Fibroblast of skin of left quadriceps (primary cell): ENCODE measurements at places on chromosomes 2 and 18.

DNA sequence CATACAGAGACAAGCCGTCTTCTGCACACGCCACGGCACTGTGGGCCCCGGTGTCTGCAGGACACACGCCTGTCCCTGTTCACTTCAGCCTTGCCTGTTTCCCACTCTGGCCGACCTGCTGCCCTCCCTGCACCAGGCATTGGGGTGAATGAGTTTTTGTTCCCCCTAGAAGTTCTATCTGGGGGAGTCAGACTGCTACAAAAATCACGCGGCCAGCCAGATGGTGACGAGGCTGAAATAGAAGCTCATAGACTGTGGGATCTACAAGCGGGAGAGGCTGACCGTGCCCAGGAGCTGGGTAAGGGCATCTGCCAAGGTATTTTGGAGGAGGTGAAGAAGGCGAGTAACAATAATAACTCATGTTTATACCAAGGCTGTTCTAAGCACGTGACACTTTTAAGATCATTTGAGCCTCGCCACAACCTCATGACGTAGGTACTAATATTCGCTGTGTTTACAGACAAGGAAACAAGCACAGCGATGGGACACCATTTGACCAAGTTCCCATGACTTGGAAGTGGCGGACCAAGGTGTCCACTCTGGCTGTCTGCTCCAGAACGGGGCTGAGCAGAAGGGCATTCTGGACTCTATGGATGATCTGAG lies 53.6 kb downstream of the KCNF1 start:
- DNase-seq: no peak

DNA sequence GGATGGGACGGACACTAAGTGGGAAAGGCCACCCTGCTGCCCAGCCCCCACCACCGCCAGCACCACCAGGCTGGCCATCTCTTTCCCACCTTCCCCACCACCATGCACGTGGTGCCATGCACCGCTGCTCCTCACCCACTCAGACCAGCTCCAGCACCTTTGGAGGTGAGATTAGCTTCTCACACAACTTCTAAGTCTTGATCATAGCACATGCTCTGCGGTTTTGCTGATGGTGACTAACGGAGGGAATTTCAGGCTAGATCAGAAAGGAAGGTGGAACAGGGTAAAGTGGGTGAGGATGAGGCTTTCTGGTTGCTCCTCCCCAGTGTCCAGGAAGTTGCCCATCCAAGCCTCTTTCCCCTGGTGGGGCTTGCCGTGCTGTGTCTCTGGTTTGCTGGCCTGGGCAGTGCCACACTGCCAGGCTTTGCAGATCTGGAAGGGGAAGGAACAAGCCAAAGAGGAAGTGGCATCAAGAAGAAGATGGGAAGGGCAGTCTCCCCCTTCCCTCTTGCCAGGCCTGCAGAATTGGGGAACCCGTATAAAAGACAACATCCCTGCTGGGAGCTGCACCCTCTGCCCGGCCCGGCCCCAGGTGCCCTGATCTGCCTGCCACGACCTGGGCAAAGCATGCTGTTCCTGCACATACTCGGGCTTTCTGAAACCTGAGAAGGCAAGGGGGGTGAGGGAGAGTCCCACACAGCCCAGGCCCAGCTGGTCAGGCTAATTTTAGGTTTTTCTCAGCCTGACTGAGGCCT lies 44.3 kb upstream of the CAB39 start:
- DNase-seq: no peak

DNA sequence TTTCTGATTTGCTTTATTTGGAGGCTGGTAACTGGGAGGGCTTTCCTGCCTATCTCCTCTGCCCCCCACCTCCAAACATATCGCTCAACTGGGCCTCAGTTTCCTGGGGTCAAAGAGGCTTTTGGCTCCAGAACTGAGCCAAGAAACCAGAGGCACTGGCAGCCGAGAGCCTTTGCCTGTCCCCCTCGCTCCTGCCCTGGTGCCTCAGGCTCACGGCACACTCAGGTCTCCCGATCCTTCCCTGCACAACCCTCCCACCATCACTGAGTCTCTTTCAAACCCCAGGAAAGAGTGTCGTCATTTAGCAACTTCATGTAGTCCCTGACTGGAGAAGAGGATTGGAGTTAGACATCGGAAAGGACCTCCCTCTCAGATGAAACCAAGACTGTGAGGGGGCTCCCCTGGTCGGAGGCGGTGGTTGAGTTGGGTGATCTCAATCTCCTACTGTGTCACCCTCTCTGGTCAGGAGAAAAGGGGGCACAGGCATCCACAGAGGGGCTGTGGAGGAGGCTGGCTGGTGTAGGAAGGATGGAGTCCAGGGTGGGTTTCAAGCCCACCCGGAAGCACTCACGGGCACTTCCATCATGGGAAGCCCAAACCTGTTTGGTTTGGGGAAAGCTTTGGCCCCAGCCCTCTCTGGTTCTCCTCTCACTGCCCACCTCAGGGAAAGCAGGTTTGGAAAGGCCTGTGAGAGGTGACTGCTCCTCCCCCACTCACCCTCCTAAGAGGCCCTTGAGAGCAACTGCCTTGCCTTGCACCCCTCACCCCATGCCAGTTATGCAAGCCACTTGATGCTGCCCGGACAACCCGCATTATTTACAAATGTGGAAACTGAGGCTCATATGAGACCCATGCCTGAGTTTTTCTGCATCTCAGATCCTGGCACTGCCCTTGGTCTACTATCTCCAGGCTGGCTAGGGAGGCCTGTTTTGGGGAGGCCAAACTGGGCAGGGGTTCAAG lies 62.3 kb downstream of the TNS1 start:
- DNase-seq: no peak

- DNase-seq: no peak
These were observed 323.9 kb downstream of the XIRP2 start for GRCh38 chr2:167212014-167212648.

GRCh38 chr2:11752906-11753305 lies 6.5 kb downstream of the LPIN1 start:
- no peak for DNase-seq

DNA sequence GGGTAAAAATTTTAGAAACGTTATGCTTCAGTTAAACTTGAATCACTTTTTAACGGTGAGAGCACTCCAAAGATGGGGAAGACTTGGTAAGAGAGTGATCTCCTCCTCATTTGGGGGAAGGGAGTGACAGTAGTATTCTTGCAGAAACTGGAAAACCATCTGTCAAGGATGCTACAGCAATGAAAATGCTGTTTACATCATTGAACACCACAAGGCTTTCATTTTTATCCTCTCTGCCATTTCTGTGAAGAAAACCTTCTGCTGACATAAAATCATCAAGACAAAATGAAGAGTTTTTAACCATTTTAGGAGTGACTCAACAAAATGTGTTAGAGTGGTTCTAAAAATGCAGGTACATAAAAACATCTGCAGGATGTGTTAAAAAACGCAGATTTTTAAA lies 38.1 kb downstream of the CDH2 start:
- no peak for DNase-seq

GRCh38 chr2:130339885-130340745 lies 2.6 kb upstream of the IMP4 start:
- DNase-seq: no peak

DNA sequence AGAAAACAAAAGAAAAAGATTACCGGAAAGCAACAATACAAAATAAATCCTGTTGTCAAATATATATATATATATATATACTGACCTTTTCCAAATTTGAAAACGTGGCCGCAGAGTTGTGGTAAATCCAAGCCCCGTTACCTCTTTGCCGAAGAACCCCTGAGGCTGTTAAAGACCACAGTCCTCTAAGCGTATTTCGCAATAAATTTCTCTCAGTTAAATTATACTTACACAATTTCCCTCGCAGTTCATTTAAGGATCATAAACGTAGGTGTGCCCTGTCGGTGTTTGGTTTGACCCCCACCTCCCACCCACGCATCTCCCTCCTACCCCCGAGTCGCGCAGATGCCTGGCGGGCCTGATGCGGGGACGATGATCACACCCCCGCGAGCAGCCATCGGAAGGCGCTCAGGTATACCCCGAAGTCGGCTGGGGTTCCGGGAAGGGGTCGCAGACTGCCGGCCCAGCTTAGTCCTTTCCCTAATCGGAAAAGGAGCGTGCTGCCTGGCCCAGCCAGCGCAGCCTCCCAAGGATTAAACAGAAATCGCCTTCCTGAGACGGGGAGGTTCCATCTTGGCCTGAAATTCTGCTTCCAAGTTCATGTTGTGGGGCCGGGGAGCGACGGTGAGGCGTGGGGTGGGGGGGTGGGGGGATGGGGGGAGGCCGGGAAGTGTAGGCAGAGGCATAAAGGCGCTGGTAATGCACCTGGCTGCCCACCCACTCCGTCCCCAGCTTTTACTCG lies 2.9 kb upstream of the MEIS1 start:
- DNase-seq: no peak

DNA sequence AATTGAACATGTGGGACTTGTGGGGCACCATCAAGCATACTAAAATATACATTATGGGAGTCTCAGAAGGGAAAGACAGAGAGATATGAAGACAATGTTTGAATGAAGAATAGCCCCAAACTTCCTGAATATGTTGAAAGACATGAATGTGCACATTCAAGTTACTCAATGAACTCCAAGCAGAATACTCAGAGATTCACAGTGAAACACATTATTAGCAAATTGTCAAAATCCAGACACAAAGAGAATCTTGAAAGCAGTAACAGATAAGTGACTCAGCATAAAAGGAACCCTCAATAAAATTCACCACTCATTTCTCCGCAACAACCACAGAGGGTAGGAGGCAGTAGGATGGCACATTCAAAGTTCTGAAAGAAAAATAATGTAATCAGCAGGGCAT lies 8.8 kb downstream of the C2orf92 start:
- DNase-seq: no peak

DNA sequence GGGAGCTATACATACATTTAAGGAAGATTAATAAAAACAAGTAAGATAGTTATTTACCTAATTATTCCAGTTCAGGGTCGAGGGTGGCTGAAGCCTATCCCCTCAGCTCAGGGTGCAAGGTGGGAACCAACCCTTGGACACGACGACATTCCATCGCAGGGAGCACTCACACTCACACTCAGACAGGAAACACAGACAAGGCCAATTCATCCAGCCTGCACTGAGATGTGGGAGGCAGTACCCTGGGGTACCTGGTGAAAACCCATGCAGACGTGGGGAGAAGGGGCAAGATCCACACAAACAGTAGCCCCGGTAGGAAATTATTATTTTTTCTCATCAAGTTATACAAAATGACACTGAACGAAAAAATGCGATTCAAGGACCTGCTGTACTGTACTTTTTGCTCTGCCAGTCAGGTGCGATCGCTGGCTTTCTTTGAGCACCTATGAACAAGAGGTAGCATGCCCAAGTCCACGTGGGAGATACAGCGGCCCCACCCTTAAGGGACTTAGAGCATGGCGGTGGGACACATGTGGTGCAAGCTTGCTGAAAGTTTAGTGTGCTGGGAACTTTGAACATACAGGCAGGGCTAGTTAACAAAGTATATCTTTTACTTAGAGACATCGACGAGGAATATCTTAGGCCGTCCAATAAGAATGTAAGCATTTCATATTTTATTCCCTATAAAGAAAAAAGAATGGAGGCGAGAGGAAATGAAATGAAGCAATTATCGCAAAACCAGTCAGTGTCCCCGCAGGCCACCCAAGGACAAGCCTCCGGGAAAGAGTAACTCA lies 624 bp downstream of the METTL8 start:
- no peak for DNase-seq

DNA sequence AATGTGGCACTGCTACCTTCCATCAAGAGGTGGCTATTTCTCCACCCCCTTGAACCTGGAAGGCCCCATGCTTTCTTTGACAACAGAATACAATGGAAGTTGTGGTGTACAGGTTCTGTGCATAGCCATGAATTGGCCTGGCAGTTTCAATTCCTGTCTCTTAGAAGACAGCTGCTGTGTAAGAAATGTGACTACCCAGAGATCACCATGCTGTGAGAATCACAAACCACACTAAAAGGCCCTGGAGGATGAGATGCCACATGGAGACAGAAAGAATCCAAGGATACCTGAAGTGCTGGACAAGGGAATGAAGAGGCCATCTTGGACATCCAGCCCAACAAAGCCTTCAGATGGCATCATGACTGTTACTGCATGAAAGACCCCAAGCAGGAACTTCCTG lies 47.7 kb upstream of the EHBP1 start:
- DNase-seq: no peak

DNA sequence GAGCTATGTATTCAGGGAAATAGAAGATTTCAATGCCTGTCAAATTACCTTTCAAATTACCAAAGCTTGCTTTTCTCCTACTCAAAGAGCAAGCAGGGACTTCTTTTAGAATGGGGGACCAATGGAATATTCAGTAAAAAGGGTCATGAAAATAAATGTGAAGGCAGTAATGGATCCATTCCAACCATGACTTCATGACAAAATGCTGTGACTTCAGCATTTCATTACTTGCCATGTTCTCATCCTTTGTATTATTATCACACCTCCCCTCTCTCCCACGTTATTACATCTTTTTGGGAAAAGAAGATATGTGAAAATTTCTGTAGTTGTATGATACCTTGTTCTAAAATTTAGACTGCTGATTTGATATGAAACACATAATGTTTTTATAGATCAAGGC lies 864.0 kb upstream of the FSHR start:
- DNase-seq: no peak

DNA sequence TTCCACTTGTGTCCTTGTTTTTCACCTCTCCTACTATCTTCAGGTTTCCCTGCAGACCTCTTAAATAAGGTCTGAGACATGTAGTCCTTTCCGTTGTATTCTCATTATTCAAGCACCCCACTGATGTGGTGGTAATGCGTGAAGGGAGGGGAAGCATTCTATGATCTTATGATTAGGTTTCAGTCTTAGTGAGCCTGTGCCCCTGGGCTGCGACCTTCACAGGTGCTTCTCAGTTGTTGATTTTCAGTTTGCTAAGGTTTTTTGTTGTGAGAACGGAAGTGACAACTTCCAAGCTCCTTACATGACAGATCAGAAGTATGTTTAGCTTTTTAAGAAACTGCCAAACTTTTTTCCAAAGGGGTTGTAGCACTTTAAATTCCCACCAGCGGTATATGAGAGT lies 41.3 kb downstream of the VPS54 start:
- no peak for DNase-seq

- DNase-seq: peak; percentile 84
These were observed 741.3 kb upstream of the RAB6C start for GRCh38 chr2:129237966-129238725.

DNA sequence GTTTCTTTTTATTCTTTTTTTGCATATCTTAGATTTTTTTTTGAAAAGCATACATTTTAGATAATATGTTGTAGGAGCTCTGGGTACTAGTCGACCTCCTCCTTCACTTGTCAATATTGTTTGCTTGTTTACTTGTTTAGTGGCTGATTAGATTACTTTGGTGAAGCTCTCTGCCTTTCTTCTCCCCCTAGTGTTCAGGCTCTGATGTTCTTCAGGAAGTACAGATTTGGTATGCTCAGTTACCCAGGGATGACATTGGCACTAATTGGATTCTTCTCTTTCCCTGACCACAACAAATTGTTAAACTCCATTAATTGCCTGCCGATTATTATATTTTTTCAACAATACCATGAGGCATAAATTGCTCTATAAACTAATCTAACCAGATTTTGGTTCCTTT lies 491.2 kb downstream of the SUCLG1 start:
- no peak for DNase-seq

DNA sequence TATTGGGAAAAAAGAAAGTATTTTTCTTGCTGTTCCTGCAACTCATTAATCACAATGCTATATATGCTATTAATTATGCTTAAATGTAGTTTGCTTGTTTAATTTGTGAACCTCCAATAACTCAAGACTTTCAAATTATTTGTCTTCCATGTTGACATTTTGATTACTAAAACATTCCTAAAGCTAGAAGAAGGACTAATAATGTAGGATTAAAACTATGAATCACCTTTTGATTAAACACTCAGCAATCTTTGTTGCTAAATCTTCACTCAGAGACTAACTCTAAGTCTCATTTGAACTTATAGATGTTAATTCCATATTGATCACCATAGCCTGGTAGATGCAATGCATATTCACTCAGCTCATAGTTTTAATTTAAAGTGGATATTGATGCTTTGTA lies 524.6 kb upstream of the ZEB2 start:
- DNase-seq: peak; percentile 36

- no peak for DNase-seq
These were observed 75.3 kb downstream of the LRRFIP1 start for GRCh38 chr2:237702441-237703391.
